Frontal cortex (tissue), 4 donors: ENCODE measurements at places on chromosomes 2 and 18.

GRCh38 chr2:37617119-37617892 lies 54.1 kb downstream of the CDC42EP3 start:
- no peak for DNase-seq

DNA sequence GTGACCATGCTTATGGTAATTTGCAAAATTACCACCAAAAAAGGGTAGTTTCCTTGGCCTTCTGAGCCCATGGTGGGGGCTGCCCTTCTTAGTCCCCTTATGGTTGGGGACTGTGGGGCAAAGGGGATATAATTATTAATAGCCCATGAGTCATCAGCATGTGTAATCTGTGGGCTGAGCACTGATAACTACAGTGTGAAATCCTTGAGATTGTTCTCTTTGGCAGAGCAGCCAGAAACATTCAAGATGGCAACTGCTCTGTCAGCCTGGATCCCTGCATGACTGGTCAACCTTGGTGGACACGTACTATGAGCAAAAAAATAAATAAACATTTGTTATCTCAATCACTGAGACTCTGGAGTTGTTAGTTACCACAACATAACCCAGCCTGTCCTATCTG lies 61.3 kb downstream of the MGAT4A start:
- DNase-seq = no peak

DNA sequence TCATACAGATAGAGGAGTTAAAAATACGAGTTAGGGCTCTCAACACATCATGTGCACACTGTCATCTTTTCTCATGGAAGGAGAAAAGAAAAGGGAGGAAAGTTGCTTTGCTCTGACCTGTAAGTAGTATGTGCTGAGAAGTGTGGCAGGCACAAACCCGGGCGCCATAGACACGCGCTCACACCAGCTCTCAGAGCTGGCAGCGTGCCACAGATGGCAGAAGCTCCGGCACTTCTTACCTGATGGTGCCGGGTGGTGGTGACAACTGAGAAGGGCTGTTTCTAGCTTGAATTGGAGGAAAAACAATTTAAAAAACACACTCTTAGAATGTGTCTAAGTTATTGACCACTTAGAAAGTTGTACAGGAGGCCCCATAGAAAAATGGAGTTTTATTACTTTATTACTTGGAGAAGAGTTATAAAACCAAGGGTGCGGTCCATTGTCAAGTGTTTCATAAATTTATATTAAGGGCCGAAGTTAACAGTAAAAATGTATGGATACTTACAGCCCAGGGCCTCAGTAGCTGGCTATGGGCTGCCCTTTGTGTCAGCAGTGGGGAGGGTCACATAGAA lies 92.2 kb downstream of the DPP4 start:
- DNase-seq = no peak

GRCh38 chr2:40282428-40282827 lies 169.5 kb downstream of the SLC8A1 start:
- DNase-seq = no peak
